ENCODE measurements at places on chromosomes 3 and 15.

GRCh38 chr3:69650066-69650419 is 89.2 kb upstream of the MITF start:
- no peak for DNase-seq

DNA sequence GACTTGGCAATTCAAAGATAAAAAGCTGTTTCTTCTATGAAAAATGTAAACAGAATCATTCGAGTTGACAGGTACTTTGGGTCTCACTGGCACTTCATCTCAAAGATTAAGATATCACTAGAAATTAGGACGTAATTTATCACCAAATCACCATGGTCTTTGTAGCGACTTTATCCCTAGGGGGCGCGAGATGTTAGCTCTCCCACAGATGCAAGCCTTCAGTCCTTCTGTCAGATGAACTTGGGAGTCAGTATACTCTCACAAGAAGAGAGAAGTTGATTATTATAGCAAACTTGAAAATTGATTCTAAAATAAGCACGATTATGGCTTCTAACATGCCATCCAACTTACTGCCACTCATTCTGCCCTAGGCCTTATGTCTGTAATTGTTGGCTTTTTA is 150.3 kb downstream of the ALCAM start:
- no peak for DNase-seq

GRCh38 chr3:69212411-69213160 is 90.2 kb upstream of the LMOD3 start:
- DNase-seq = peak; percentile 52

DNA sequence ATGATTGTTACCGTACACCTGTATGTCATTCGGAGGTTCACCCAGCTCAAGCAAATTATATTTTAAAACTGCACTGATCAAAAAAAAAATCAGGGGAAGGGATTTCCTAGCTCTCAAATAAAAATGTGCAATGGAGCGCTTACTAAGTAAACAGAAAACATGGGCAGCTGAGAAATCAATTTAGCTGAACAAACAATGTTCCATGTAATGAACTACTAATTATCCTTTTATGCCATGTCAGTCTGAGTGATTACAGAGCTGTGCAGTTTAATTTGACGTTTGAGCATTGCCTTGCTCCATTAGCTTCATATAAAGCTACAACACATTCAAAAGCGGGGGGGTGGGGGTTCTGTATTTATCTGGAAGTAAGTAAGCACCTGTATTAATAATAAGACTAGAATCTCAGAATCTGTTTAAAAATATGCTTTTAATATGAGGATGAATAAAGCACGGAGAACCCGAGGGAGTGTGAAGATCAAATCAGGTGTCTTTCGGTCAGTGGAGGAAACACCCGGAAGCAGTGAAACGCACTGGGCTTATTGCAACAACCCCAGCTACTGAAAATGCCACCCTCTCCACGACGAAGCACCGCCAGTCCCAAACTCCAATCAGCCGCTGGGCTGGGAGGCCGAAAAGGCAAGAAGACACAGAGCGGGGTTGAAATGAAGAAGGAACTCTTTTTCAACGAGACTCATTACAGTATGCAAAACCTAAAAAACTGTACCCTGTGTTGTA is 196.5 kb upstream of the ATP11B start:
- DNase-seq = no peak

GRCh38 chr3:49121132-49121736 is 611 bp upstream of the USP19 start:
- no peak for DNase-seq

DNA sequence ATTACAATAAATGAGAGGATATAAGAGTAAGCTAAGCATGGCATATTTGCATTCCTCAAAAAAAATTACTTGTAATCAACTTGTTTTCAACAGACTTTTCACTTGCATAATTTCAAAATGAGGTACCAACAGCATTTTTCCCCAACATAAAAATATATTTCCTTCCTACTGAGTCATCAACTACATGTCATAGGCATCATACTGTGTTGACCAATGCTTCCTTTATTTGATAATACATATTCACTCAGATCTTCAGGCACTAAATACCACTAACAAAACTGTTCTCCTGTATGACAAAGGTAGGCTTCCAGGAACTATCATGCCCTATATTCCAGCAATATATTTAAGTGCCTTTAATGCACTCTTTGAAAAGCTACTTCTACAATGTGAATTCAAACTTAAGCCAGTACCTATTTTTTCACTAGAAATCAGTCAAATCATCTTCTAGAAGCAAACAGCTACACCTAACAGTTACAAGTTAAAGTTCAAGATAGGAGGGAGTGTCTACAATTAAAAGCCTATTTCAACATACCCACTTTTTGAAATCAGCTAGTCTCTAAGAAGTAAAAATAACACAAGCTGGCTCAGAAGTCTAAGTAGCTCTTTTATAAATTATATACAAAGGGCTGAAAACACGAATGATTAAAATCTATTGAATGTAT is 11.3 kb downstream of the ADAM10 start:
- DNase-seq = no peak

DNA sequence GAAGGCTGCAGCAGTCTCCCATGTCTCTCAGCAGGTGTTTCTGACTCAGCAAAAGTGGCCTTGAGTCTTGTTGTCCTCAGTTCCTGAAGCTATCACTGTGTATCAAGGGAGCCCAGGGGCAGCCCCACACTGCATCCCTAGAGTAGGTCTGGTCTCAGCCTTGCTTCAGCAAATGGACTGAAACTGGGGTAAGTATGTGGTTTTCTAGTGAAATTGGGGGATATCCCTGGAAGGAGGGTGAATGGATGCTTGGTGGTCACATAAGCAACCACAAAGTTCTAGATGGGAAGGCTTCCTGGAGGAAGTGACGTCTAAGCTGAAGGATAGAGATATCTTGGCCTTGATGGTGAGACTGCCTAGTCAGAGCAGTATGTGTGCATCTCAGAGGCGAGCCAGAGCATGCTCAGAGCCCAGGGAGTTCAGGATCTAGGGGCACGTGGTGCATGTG is 38.4 kb downstream of the TMEM158 start:
- DNase-seq = no peak

- no peak for DNase-seq
Observed at GRCh38 chr15:72936237-72936636, 116.0 kb upstream of the NEO1 start.

DNA sequence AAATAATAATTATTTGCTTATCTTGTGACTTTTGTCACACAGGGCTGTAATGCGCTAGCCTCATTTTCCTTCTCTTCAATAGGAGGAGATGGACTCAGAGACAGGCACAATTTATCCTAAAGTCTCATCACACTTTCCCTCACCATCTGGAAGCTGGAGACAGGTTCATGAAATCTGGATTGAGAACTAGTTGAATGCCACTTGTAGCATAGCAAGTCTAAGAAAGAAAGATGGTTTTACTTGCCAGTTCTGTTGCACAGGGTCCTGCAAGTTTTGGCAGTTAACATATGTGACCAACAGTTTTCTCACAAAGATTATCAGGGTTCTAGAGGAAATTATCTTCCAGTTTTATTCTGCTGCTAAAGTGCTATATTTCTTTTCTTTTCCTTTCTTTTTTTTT is 9.0 kb upstream of the ZSCAN2 start:
- DNase-seq = no peak

DNA sequence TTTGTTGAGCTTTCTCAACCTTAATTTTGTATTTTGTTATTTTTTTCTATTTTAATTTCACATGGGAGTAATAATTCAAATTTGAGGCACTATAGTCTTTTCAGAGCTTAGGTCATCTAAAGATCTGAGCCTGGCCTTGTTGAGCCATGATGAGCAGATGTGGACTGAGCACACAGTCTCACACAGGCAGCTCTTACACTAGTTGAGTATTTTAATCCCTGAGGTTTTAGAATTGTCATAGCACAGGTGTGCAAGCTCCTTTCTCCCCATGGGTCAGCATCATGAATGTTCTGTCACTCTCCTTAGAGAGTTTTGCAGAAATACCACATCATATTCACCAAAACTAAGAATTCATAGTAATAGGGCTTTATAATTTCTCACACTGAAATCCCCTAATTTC is 4.9 kb downstream of the ZBTB38 start:
- DNase-seq = no peak

DNA sequence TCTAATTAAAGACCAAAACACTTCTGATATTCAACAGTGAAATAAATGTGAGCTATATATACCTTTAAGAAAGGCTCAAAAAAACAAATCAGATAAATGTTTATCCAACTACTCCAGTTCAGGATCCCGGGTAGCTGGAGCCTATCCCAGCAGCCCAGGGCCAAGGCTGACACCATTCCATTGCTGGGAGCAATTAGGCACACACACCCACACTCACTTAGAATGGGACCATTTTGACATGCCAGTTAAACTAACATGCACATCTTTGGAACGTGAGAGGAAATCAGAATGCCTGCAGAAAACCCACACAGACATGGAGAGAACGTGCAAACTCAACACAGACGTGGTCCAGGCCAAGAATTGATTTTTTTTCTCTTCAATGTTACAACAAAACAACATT is 30.0 kb upstream of the PLSCR4 start:
- DNase-seq = no peak

- DNase-seq = no peak
Observed at GRCh38 chr3:39127269-39127907, 19.9 kb downstream of the TTC21A start.

- DNase-seq = no peak
Observed at GRCh38 chr3:9388142-9388541, 9.3 kb upstream of the SETD5 start.

GRCh38 chr3:197068077-197068476 is 38.5 kb upstream of the MELTF start:
- DNase-seq = no peak

- no peak for DNase-seq
Observed at GRCh38 chr15:42387603-42388002, 28.3 kb downstream of the CAPN3 start.

DNA sequence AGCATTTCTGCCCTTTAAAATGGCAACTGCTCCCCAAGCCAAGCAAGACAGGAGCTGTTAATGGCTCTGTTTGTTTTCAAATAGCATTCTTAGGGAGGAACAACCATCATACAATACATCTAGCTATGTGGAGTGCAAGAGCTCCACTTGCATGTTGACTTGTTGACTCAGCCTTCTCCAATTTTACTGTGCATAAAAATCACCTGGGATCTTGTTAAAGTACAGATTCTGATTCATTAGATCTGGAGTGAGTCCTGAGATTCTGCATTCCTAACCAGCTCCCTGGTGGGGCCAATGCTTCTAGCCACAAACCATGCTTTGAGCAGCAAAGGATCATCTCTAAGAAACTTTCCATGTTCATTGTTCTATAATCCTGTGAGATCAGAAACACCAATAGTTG is 171.4 kb downstream of the THRB start:
- DNase-seq = no peak

DNA sequence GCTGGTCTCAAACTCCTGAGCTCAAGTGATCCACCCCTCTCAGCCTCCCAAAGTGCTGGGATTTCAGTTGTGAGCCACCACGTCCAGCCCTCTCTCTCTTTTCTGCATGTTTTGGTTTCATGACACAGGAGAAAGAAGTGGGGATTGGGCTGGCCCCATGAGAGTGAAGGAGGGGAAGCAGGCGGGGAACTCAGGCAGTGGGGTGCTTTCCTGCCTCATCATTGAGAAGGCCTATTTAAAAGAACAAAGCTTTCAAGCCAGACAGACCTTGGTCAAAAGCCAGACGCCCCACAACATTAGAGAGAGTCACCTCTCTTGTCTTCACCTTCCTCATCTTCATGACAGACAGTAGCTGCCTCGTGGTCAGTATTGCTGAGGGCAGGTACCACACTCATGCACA is 15.9 kb downstream of the PSTPIP1 start:
- no peak for DNase-seq

- DNase-seq = no peak
Observed at GRCh38 chr3:10306156-10306555, 13.4 kb upstream of the GHRL start.

- DNase-seq = no peak
Observed at GRCh38 chr3:50294492-50295403, 2.5 kb upstream of the IFRD2 start.

- no peak for DNase-seq
Observed at GRCh38 chr3:147388700-147389580, 17.4 kb downstream of the ZIC4 start.

- DNase-seq = no peak
Observed at GRCh38 chr15:49751191-49751590, 130.3 kb downstream of the DTWD1 start.

GRCh38 chr15:42854576-42854975 is 66.0 kb downstream of the TTBK2 start:
- DNase-seq = no peak

DNA sequence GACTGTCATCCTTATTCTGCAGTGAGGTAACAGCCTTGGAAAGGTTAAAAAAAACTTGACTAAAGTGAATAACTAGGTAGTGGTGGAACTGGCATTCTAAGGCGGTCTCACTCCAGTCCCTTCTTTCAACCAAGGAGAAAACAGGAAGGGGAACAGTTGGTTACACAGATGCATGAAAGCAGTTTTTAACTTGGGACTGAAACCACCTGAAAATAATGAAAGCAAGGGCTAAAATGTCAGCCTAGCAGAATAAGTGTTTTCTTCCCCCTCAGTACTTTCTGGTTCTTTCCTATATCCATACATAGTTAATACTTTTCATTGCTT is 748 bp upstream of the AVEN start:
- DNase-seq = no peak
